Chondrocyte (in vitro differentiated cells): ENCODE measurements at places on chromosomes 4 and X. TPM values are rescaled to one million over a fixed set of nuclear protein-coding genes. Genes with fewer than 3 reads are reported as not detected.

GRCh38 chr4:138279286-138279685, 37.1 kb upstream of the SLC7A11 start:
- H3K36me3 ChIP-seq, result no peaks in the 10 kb centered on the region
- no peak for DNase-seq
- no peak overlapping the region for H3K27ac ChIP-seq
- no peak overlapping the region for H3K4me3 ChIP-seq
- no peaks in the 10 kb centered on the region for H3K27me3 ChIP-seq

DNA sequence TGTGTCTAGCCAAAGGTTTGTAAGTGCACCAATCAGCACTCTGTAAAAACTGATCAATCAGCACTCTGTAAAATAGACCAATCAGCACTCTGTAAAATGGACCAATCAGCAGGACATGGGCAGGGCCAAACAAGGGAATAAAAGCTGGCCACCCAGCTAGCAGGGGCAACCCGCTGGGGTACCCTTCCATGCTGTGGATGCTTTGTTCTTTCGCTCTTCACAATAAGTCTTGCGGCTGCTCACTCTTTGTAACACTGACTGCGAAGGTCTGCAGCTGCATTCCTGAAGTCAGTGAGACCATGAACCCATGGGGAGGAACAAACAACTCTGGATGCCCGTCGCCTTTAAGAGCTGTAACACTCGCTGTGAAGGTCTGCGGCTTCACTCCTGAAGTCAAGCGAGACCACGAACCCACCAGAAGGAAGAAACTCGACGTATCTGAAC, 14.3 kb downstream of the HNRNPDL start:
- H3K36me3 ChIP-seq, result peaks cover 2% of the 10 kb centered on the region
- peaks cover 15% of the 10 kb centered on the region for H3K4me1 ChIP-seq
- no peaks in the 10 kb centered on the region for H3K27me3 ChIP-seq
- H3K27ac ChIP-seq, result no peak overlapping the region
- peak overlapping the region; percentile 7 for H3K4me3 ChIP-seq

DNA sequence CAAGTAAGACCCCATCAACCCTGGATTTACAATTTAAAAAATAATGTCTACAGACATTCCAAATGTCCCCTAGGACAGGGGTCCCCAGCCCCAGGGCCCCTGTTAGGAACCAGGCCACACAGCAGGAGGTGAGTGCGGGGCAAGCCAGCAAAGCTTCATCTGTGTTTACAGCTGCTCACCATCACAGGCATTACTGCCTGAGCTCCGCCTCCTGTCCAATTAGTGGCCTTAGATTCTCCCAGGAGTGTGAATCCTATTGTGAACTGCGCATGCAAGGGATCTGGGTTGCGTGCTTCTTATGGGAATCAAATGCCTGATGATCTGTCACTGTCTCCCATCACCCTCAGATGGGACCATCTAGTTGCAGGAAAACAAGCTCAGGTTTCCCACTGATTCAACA, 146.1 kb downstream of the ATP10D start:
- no peak overlapping the region for H3K4me3 ChIP-seq
- H3K4me1 ChIP-seq, result peaks cover 3% of the 10 kb centered on the region

- peaks cover 21% of the 10 kb centered on the region for H3K36me3 ChIP-seq
- peak overlapping the region; percentile 55 for H3K4me3 ChIP-seq
- DNase-seq, result no peak
Observed at GRCh38 chr4:184384810-184385557, 89.4 kb downstream of the IRF2 start.

RGS12 gene
- total RNA-seq, result 19.0 to 24.2 TPM (median 19.3 TPM) in 3 replicates

GRCh38 chr4:156321203-156321602, 367.5 kb upstream of the CTSO start:
- no peaks in the 10 kb centered on the region for H3K27me3 ChIP-seq
- DNase-seq, result no peak
- H3K36me3 ChIP-seq, result peaks cover 2% of the 10 kb centered on the region
- no peak overlapping the region for H3K4me3 ChIP-seq
- peaks cover 23% of the 10 kb centered on the region for H3K4me1 ChIP-seq
- peak overlapping the region; percentile 41 for H3K27ac ChIP-seq

TBX22 gene
- total RNA-seq, result not detected in 3 replicates

PWWP3B gene
- 1.1 to 2.1 TPM (median 1.1 TPM) in 3 replicates for total RNA-seq

MEPE gene
- total RNA-seq, result not detected in 3 replicates

GRCh38 chr4:73206236-73206635, 52.4 kb downstream of the ANKRD17 start:
- no peak for DNase-seq
- H3K36me3 ChIP-seq, result peaks cover 7% of the 10 kb centered on the region
- no peak overlapping the region for H3K4me3 ChIP-seq

DNA sequence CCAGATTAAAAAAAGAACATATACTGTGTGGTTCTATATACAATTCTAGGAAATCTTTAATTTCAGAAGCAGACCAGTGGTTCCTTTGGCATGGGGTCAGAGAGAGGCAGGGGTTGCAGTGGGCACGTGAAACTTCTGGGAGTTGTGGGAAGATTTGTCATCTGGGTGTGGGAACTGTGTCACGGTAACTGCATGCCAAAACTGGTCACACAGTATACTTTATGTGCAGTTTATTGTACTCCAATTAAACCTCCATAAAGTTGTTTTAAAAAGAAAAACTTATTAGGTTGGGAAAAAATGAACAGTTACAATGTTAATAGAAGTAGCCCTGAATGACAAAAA, 26.7 kb upstream of the STS start:
- no peak overlapping the region for H3K4me3 ChIP-seq
- peaks cover 5% of the 10 kb centered on the region for H3K36me3 ChIP-seq
- peak overlapping the region; percentile 83 for H3K27ac ChIP-seq
- peaks cover 28% of the 10 kb centered on the region for H3K4me1 ChIP-seq

GRCh38 chrX:21802054-21802670, 37.3 kb upstream of the MBTPS2 start:
- H3K27me3 ChIP-seq, result peaks cover 1% of the 10 kb centered on the region
- H3K36me3 ChIP-seq, result no peaks in the 10 kb centered on the region
- no peak overlapping the region for H3K4me3 ChIP-seq
- H3K4me1 ChIP-seq, result peaks cover 40% of the 10 kb centered on the region

DNA sequence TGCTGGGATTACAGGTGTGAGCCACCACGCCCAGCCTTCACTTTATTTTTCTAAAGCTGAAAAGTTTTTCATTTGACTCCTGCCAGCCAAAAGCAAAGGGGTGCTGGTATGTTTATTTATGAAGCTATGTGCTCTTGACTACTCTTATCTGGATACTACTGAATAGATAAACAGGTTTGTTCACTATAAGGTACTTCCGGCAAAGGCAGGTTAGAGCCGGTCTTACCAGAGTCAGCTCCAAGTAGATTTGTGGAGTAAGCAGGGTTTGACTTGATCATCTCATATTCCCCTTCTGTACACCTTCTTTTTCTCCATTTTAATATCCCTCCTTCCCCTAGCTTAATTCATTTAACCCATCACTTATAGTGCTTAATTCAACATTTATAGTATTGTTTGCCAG, 175.4 kb upstream of the MBNL3 start:
- no peaks in the 10 kb centered on the region for H3K27me3 ChIP-seq
- H3K27ac ChIP-seq, result no peak overlapping the region
- DNase-seq, result no peak

DNA sequence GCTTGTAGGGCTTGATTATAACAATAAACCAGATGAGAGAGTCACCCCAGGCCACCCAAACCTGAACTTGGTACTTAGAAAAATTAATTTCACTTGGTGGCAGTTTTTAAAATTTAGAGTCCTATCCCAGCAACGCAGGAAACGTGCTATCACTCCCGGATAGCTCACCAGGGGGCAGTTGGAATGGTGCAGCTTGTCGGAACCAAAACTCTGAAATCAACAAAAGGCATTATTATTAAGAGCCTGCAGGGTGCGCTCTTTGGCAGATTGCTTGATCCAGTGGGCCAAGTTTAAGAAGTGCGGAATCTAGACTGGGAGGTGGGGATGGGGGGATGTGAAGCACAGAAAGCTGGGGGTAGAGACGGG, 2.4 kb downstream of the FRAS1 start:
- peaks cover 22% of the 10 kb centered on the region for H3K4me1 ChIP-seq
- no peaks in the 10 kb centered on the region for H3K36me3 ChIP-seq
- no peak for DNase-seq
- H3K27me3 ChIP-seq, result peaks cover 2% of the 10 kb centered on the region

NCAPG gene
- total RNA-seq, result 6.4 to 9.1 TPM (median 6.5 TPM) in 3 replicates
